ENCODE measurements at places on chromosomes 2 and 18.

GRCh38 chr2:207252979-207253645, 87.4 kb upstream of the KLF7 start:
- no peak for DNase-seq

- no peak for DNase-seq
These were observed 277.3 kb downstream of the MBD2 start for GRCh38 chr18:53947092-53947640.

- no peak for DNase-seq
These were observed 72.3 kb upstream of the RAB12 start for GRCh38 chr18:8536922-8537321.

GRCh38 chr2:30234180-30234971, 3.0 kb downstream of the LBH start:
- no peak for DNase-seq

DNA sequence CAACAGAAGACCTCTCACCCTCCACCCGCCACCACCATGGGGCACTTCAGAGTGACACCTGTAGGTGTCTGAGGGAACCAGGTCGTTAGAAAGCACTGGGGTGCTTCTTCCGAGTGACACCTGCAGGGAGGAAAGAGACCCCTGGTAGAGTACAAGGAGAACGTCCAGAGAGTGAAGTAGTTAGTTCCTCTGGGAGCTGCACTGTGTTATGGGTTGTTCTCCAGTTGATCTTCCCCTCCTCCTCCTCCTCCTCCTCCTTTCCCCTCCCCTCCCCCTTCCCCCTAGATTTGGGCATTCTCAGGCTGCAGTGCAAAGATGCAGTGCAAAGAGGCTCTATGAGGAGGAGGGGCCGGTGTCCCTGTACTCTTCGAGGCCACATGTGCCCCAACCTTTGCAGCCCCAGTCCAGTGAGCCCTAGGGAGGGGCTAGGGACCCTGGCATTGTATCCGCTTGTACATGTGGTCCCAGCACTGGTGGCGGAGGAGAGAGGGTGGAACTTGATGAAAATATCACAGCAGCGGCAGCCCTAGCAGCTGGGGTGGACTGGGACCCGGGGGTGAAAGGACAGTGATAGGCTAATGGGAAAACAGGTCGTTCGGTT, 850 bp downstream of the DNAJB2 start:
- DNase-seq = no peak

GRCh38 chr2:48203668-48204067, 297.4 kb upstream of the FBXO11 start:
- DNase-seq = no peak

DNA sequence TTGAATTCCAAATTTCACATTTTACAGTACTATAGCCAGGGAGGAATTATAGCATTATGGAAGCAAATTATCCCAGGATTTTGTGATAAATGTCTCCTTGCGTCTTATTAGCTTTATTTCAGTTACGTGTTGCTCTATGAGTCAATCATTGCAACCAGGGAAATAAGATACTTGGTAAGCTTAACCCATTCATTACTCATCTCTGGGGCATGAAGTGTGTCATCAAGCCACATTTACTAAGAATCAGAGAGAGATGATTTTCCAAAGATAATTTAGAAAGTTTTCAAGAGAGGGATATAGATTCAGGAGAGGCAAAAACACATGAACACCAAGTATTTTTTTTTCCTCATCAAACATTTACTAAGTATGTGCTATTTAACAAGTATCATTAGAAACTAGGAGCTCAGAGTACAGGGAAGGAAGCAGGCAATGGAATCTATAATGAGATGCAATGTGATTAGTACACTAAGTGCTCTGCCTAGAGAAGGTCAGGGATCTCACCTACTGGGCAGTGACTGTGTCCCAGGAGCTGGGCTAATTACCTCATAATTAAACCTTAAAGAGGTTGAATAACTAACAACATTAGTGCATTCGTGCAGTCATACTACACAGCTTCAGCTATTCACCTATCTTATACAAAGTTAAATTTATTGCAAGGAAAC, 217.8 kb upstream of the NXPH2 start:
- DNase-seq = no peak

DNA sequence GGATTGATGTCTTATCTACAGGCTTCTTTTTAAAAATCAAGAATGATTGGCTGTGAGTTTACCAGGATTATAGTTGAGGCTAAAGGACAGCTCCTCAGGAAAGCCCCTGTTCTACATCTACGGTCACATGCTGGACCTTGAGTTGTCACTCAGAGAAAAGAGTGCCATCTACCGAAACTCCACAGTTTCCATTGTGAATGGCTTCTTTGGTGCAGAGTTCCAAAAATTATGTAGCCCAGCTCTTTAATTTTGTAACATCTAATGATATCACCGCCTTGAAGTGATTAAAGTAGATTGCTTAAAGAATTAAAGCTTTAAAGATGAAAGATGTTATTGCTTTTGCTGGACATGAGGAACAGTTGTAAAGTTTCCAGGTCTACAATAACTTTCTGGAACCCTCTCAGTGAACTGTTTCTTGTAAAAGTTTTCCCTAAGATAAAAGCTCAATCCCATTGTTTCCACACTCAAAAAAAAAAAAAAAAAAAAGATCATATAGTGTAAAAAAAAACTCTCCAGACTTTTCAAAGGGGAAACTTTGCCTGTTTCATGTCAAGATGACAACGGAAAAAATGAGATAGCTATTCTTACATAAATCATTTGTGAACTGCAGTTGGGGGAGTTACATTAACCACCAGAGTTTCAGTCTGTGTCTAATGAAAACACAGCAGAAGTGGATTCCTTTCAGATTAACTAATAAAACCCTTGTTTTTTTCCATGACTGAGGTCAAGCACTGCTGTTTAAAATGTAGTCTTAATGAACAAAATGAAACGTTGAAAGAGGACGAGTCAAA, 4.3 kb downstream of the COL3A1 start:
- no peak for DNase-seq

DNA sequence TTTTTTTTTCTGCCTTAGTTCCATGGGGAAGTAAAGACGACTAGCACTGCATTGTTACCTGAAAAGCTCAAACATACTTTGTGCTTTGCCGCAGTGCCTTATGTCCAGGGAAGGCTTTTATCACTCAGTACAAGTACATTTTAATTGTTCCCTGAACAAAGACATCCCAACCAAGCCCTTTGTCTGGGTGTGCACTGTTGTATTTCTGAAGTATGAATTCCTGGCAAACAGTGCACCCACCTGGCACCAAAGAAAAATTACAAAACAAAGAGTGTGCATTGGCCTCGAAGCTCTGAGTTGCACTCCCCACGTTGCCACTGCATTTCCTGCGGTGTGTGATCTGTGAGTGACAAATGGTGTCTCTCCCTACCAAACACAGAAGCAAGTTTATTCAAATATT, 858.5 kb upstream of the PIK3C3 start:
- no peak for DNase-seq

GRCh38 chr18:49075681-49076080, 124.9 kb upstream of the SMAD7 start:
- no peak for DNase-seq

GRCh38 chr2:17388798-17389197, 129.4 kb downstream of the RAD51AP2 start:
- no peak for DNase-seq

GRCh38 chr2:7825591-7826312, 856.1 kb upstream of the ID2 start:
- no peak for DNase-seq

- DNase-seq = no peak
These were observed 14.7 kb downstream of the LINC00305 start for GRCh38 chr18:64134044-64134747.

- DNase-seq = no peak
These were observed 68.0 kb downstream of the RNF152 start for GRCh38 chr18:61824733-61825363.

- DNase-seq = no peak
These were observed 24.2 kb upstream of the SPR start for GRCh38 chr2:72863046-72863445.

DNA sequence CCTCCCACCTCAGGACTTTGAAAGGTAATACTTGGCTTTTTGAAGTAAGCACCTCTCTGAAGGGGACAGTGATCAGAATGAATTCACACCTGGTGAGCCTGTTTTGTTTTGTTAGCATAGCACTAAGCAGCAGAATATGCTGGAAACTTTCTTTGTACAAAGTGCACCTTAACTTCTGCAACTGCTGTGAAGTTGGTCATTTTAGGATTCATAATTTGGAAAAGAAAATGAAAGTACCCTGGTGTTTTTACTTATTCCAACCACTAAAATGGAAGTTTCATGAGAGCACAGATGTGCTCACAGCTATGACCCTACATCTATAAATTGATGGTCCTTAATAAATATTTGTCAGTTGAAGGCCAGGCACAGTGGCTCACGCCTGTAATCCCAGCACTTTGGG, 257.8 kb upstream of the STON1 start:
- DNase-seq = no peak

- DNase-seq = no peak
These were observed 8.1 kb downstream of the SUPT7L start for GRCh38 chr2:27655155-27655951.

DNA sequence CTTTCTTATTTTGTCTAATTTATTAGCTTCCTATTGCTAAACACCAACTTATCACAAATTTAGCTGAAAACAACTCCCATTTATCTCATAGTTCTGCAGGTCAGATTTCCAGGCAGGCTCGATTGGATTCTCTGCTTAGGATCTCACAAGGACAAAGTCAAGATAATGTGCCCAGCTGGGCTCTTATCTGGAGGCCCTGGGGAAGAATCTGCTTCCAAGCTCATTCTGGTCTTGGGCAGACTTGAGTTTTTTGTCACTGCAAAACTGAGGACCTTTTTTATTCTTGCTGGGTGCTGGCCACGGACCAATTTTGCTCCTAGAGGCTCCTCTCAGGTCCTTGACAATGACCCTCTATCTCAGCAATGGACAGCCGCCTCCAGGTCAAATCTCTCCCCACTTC, 215.5 kb downstream of the TRIB2 start:
- DNase-seq = no peak

DNA sequence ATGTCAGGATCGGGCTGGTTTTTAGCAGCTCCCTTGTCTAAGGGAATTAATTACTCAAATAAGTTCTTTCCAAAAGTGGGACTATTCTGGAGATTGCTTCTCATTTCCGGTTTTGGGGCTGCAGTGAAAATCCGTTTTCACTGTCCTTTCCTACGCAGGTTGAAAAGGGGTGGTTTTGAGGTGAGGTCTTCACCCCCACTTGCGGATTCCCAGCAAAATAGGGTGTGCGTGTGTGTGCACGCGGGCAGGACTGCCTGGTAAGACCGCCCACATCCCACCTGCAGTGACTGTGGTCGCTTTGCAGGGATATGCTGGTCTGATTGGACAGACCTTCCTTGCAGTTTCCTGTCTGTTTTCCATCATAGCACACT, 472 bp upstream of the PLEKHM3 start:
- DNase-seq = no peak

DNA sequence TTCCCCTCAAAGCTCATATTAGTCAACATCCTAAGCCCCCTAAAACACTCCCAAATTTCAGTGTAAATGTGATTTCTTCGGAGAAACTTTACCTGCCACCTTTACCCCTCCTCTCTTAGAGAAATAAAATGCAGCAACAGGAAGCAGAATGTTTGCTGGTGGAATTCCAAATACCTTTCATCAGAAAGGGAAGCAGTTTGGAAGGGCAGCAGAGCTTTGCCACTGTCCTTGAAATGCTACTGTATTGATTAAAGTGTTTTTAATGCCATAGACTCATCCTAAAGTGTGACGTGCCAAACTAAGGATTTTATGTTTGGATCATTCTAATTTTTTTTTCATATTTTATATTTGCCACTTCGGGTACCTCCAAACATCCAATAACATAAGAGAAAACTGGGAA, 480.1 kb downstream of the NRXN1 start:
- no peak for DNase-seq

GRCh38 chr2:38709567-38710194, 41.5 kb downstream of the SRSF7 start:
- no peak for DNase-seq

GRCh38 chr2:224666951-224667553, 49.1 kb downstream of the CCDC195 start:
- no peak for DNase-seq

- DNase-seq = no peak
These were observed 34.8 kb upstream of the CCDC102B start for GRCh38 chr18:68763083-68763482.

- no peak for DNase-seq
These were observed 5.6 kb upstream of the TMEM17 start for GRCh38 chr2:62511636-62512035.

DNA sequence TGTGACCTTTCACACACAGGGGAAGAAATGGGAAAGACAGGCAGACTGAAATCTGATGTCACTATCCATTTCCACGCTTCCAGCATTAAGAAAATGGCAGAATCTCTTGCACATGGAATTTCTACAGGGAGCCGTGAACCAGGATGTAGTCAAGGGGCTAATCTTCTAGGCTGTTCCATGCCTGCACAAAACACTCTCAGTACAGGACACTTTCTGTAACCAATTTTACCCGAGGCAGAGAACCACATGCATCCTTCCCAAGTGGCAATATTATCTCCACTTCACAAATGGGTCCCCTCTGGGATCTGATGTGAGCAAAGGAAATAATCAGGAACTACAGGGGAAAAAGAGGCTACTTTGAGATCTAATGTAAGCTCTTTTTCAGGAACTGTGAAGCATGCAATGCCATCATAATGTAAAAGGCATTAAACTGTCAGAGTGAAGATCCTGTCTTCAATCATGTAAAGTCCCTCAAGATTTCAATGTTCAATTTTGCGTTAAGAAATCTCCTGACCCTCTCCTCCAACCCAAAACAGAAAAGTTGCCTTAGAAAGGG, 236.9 kb downstream of the RBM43 start:
- DNase-seq = no peak

DNA sequence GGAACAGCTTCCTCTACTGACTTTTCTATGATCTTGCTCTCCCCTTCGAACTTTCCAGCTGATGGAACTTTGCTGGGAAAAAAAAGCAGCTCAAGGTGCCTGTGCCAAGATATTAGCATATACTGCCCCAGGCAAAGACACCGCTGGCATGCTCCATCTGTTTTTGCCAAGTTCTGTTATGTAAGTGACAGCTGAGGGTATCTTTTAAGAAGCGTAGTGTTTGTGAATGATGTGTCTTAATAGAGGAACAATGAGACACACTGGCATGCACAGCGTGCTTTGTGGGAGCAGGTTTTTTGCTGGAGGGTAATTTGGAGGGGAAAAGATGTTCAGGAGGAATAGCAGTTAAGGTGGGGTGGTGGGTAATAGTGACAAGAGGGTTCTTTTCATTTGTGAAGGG, 47.8 kb downstream of the SLC4A3 start:
- DNase-seq = no peak

DNA sequence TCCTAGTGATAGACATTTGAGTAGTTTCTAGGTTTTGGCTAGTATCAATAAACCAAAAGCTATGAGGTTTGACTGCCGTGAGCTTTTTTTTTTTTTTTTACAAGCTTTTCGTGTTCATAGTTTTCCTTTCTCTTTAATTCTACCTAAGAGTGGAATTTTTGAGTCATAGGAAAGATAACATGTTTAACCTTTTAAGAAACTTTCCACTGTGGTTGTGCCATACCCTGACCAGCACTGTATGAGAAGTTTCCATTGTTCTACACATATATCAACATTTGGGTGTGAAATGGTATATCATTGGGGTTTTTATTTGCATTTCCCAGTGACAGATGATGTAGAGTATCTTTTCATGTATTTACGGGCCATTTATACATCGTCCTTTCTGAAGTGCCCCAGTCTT, 31.7 kb downstream of the UBE2F start:
- DNase-seq = no peak

GRCh38 chr2:166335284-166335683, 40.5 kb downstream of the SCN9A start:
- DNase-seq = no peak

Data from right lobe of liver (tissue), 6 donors.